ENCODE measurements at places on chromosomes 4 and X. TPM values are rescaled to one million over a fixed set of nuclear protein-coding genes. Genes with fewer than 3 reads are reported as not detected.

The EMCN gene
- total RNA-seq, result not detected

DNA sequence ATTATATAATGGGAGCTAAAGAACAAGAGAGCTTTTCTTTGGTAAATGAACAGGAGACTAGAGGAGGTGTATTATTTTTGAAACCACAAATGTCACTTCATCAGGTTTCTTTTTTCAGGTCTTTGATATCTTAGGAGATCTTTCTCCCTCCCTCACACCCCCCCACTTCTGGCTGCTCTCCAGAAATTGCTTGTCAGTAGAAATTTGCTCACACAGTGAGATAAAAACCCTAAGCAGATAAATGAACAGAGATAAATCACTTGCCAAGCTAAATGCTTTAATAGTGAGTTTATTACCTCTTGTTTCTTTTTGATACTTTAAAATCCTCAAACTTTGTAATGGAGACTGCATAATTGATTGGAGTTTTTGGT is 421.2 kb upstream of the TENM3 start:
- no peak for DNase-seq

The PSAPL1 gene
- total RNA-seq, result not detected

- DNase-seq, result no peak
These were observed 10.4 kb upstream of the PRSS12 start for GRCh38 chr4:118363166-118363565.

DNA sequence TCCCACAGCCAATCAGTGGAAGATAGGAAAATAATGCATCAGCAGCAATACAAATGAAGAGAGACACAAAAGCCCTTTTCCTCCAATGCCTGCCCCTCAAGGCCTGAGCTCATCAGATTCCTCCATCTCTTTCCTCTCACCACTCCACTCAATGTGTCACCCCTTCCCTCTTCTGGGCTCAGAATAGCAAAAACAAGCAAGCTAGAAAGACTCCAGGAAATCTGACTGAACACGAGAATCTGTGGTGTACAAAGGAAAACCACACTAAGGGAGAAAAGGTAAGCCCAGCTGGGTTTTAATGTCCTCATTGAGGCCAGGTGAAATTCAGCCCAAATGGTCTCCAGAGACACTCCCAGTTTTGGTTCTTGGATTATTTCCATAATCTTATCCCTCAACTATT is 46.3 kb downstream of the ARHGEF9 start:
- no peak for DNase-seq

DNA sequence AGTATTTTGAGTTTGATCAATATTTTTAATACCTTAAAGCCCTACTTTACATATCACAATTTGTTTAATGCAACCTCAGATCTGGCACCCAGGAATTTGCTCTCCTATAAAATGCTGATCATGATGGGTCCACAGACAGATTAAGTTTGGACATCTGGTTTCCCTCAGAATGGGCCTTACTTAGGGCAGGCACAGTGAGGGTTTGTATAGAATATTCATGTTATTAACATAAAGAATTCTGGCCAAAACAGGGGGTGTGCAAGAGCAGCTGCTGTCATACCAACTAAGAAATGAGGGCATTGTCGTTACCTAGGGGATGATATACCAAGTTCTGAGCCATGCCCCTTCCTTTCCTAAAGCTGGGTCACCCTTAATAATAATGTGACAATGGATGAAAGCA is 37.5 kb upstream of the CENPU start:
- no peak for DNase-seq

The ANOS1 gene
- not detected for total RNA-seq

The BCLAF3 gene
- 6.5 TPM for total RNA-seq

All from CD4-positive, alpha-beta T cell (primary cell).